NCI-H1694 (cell line): ENCODE measurements at places on chromosomes 12 and 14.

DNA sequence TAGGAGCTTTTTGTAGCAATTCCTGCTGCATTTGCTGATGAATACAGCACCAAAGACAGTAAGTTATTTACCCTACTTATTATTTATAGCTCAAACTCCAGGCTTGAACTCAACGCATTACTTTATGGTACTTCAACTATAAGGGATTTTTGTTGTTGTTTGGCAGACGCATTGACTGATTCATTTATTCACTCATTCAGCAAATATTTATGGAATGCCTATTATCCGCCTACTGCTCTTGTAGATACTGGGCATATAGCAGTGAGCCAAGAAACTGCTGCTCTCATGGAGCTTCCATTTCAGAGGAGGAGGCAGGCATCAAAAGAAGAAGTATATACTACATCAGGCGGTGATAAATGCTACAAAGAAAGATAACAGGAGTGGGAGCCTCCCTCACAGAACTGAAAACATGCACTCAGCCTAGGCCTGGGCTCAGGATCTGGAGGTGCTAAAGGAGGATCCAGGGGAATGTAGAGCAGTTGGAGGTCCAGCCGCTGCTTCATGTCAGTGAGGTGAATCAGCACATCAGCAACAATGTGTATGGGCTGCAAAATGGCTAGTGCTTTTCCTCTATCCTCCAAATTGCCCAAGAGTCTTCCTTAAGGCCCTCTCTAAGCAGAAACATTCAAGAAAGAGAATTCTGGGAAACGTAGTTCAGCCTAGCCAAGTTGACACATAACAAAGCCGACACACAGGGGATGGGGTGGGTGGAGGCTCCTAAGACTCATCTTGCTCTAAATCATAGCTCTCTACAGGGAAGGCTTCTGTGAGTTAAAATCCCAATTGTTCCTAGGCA, 157.5 kb downstream of the NRXN3 start:
- DNase-seq: no peak

GRCh38 chr14:99807413-99808153, 14.4 kb downstream of the EML1 start:
- no peak for DNase-seq

- no peak for DNase-seq
Observed at GRCh38 chr14:76729953-76730505, 31.2 kb upstream of the VASH1 start.

- DNase-seq: no peak
Observed at GRCh38 chr12:76898442-76898841, 19.6 kb upstream of the CSRP2 start.

- DNase-seq: no peak
Observed at GRCh38 chr14:98877065-98877464, 394.9 kb downstream of the BCL11B start.

DNA sequence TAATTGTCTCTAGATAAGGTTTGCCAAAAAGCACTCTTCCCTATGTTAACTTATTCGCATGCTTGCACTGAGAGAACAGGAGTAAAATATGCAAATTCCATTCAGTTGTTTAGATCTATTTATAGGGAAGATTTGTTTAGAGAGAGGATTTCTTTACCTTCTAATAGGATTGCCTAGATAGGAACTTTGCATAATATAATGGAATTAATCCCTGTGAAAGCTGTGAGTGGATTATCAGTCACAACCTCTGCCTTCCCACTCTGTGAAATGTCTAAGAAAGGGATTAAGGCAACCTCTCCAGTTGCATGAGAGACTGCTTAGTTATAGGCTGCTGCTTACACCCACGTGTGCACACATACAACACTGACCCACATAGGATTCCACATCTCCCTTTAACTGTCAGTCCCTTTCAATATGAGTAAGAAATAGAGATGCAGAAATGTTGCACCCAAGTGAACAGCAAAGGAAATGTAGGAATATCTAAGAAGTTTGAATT, 83.2 kb downstream of the ALG10B start:
- DNase-seq: no peak

DNA sequence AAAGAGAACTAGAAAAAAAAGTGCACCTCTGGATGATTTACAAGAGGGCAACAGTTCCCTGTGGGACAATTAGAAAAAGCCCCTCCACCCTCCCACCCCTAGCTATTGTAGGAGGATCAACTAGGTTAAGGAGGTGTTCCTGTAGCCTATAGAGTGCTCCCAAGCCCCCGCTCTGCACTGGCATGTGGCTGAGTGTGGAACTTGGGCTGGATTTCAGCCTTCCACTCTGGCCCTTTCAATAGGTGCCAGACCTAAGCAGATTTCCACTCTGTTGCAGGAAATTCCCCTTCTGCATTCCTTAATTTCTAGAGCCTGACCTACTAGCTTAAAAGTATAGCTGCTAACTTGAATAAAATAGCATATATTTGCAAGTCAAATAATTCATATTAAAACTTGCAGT, 2.8 kb downstream of the NFATC4 start:
- no peak for DNase-seq

DNA sequence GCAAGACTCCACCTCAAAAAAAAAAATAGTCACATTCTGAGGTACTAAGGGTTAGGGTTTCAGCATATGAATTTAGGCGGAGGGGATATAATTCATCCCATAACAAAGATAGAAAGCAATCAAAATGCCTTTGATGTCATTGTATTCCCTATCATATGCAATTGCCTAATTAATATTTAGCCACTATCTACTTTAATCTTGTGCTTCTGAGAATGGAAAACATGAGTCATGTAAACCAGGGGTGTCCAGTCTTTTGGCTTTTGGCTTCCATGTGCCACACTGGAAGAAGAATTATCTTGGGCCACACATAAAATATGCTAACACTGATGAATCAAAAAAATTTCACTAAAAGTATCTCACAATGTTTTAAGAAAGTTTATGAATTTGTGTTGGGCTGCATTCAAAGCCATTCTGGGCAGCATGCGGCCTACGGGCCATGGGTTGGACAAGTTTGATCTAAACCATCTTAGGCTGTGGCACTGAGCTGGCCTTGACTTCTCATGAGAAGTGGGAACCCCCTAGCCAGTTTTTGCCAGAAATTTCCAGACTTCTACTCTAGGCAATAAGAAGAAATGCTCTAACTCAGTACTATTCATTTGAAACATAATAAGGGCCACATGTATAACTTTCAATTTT, 219.8 kb downstream of the PTPRO start:
- no peak for DNase-seq

DNA sequence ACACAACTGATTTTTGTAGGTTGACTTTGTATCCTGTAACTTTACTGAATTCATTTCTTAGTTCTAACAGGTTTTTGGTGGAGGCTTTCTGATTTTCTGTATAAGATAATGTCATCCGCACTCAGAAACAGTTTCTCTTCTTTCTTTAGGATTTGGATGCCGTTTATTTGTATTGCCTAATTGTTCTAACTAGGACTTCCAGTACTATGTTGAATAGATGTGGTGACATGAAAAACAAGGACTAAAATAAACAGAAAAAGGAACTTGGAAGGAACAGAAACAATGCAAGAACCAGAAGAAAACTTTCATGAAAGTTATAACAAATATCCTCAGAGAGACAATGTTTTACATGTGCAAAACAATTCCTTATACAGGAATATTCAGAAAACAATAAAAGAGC, 100.3 kb downstream of the GTF2A1 start:
- DNase-seq: no peak

DNA sequence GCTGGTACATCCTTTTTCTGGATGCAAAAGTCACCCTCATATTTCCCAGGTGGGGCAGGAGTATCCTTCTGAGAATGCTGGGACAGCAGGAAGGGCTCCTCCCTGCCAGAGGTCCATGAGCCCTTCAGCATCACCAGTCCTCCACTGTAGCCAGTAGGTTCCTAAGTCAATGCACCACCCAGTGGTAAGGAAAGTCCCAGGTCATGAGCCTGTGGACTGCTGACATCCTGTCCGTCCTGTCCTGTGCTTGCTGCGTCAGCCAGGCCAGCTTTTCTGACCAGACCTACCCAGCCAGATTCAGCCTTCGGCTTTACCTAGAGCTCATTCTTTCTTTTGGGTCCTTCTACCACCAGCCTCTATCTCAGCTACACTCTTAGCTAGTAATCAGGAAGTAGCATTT, 23.0 kb upstream of the ACTN1 start:
- DNase-seq: no peak

DNA sequence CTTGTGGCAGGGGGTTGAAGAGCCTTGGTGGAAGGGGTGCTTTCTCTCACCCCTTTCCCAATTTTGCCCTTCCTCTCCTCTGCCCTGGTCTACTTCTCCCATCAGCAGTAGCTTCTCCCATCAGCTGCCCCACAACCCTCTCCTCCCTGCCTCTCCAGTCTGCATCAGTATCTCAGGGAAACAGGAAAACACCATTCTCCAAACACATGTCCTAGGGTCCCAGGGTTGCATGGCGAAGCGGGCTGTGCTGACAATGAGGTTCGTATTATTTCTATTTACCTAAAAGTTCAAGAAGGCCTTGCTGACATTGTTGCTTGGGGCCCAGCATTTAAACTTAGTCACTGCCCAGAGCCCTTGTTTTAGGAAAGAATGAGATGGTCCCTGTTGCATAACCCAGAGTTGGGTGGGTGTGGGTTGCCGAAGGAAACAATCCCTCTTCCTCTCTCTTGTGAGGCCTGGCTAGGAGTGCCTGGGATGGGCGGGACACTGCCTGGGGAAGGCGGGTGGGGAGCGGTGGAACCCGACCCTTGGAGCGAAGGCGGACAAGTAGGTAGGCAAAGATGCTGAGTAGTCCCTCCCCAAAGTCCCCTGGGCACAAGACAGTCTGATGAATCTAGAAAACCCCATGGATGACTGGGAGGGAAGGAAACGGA, 1.3 kb upstream of the IGFBP6 start:
- no peak for DNase-seq

- DNase-seq: no peak
Observed at GRCh38 chr12:82698708-82699564, 12.2 kb downstream of the TMTC2 start.

GRCh38 chr14:69464829-69465228, 19.7 kb upstream of the PLEKHD1 start:
- no peak for DNase-seq

GRCh38 chr12:29644536-29645162, 139.1 kb downstream of the TMTC1 start:
- no peak for DNase-seq

GRCh38 chr12:48486261-48486660, 4.0 kb downstream of the C12orf54 start:
- DNase-seq: no peak

DNA sequence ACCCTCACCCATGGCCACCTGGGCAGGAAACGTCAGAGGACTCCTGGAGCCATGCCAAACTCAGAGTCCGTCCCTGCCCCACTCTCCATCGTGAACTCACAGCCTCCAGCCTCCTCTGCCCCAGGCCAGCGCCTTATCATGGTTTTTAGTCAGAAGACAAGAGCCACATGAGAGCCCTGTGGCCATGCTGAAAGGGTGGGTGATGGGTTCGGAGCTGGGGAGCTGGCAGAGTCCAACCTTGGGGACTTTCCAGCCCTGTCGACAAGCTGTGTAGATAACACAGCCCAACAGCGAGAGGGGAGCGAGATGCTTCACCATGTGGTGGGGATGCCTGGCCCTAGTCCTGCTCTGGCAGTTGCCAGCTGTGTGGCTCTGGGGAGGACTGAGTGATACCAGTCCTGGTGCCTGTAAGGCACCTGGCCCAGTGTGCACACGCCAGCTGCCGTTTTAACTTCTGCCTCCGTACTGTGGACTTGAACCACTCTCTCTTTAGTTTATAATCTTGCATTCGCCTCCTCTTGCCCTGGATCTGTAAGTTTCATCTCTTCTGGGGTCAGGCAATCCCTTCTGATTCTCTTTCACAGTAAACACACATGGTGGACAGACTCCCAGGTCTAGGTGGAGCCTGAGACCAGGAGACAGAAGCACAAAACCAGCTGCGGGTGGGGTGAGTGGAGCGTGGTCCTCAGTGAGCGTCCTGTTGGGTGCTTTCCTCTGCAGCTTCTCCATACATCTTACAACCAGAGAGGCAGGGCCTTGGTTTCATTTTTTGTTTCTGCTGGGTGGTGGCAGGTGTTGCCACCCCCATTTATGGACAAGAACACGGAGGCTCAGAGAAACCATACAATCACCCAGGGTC, 55.3 kb downstream of the RIN3 start:
- no peak for DNase-seq

GRCh38 chr14:64388533-64389285, 556 bp downstream of the MTHFD1 start:
- DNase-seq: peak; percentile 45

DNA sequence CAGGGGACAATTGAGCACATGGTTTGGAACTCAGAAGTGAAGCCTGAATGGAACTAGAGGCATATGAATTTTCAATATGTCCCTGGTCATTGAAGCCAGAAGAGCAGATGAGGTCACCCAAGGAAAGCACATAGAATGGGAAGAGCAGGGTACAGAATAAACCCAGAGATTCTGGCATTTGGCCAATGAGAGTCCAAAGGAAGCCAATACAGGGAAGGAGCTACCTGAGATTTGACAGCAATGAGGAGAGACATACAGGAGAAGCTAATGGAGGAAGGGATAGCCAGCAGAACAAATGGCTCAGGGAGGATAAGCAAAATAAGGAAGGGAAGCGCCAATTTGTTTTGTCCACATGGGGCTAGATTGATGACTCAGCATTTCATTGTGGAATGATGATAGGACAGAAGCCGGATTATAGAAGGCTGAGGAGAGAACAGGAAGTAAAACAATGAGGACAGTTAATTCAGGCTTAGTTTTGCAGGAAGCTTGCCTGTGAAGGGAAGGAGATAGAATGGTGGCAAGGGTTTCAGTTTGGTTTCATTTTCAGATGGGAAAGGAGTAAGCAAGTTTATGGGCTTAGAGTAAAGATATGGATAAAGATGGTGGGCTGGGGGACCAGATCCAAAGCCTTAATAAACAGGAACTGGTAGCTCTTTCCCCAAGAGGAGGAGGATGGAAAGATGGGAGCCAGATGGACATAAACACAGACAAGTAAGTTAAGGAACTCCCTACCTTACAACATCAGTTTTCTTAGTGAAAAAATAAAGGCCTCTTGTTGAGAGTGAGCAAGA, 3.2 kb upstream of the SPTSSA start:
- DNase-seq: no peak
